ENCODE measurements at places on chromosomes 12 and 14.

- DNase-seq = no peak
Measured at GRCh38 chr14:61752626-61753025, 9.6 kb upstream of the SNAPC1 start.

DNA sequence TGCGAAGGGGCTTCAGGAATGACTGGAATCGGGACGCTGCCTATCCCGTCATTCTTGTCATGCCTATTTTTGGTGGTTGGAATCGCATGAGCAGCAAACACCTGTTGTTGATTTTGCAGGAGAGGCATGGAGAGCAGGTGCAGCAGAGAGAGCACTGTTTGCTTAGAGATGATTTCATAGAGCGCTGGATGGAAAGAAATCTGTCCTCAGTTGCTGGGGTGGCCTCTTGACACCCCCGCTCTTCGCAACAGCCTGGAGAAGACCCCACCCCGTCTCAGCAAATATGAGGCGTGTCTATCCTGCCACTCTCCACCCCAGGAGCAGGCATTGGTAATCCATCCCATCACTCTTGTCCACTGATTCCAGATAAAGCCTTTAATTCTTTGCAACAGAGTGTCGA lies 19.3 kb upstream of the NCOR2 start:
- peak; percentile 83 for DNase-seq

- no peak for DNase-seq
Measured at GRCh38 chr14:91258011-91258618, 13.6 kb upstream of the GPR68 start.

DNA sequence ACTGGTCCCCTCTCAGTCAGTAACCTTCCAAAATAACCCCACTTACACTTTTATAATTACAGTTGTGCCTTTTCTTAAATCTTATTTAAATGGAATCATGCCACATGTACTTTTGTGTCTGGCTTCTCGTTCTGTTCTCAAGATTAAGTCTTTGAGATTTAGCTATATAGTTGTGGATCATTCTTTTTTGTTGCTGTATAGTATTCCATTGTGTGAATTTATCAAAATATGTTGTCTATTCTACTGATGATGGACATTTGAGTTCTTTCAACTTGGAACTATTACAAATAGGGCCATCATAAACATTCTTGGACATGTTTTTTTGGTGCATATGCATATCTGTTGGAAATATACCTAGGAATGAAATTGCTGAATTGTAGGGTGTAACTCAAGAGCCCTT lies 9.0 kb downstream of the OAS3 start:
- DNase-seq = no peak

DNA sequence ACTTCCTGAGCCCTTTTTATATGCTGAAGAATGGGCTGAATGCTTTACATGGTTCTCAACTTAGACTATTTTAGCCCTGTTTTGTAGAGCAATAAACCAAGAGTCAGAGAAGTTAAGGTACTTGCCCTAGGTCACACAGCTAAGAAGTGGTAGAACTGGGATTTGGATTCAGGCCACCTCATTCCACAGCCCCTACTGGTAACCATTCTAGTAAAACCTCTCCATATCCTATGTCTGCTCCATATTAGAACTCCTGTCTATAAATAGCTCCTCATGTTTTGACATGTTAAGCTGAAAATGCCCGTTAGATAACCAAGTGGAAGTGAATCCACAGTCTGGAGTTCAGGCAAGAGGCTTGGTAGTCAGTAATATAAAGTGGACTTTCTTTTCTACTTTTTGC lies 111.6 kb downstream of the HECTD4 start:
- no peak for DNase-seq

DNA sequence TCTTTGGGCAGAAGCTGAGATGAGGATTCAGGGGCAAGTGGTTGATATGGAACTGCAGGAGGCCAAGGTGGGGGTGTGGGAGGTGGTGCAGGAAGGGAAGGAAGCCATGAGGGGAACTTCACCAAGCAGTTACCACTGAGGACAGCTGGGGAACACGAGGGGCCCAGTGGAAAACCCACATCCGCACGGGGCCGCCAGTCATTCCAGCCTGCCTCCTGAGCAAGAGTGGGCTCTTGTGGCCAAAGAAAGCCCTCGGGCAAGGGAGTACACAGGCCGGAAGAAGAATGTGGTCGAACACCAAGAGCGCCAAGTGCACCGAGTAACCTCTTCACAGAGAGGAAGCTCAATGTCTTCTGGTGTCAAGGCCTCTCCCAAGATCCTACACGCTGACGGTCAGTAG lies 252.2 kb upstream of the FOXN3 start:
- no peak for DNase-seq

- no peak for DNase-seq
Measured at GRCh38 chr12:92899386-92900001, 29.6 kb downstream of the EEA1 start.

GRCh38 chr12:110591451-110592051 lies 8.4 kb upstream of the PPTC7 start:
- peak; percentile 29 for DNase-seq

DNA sequence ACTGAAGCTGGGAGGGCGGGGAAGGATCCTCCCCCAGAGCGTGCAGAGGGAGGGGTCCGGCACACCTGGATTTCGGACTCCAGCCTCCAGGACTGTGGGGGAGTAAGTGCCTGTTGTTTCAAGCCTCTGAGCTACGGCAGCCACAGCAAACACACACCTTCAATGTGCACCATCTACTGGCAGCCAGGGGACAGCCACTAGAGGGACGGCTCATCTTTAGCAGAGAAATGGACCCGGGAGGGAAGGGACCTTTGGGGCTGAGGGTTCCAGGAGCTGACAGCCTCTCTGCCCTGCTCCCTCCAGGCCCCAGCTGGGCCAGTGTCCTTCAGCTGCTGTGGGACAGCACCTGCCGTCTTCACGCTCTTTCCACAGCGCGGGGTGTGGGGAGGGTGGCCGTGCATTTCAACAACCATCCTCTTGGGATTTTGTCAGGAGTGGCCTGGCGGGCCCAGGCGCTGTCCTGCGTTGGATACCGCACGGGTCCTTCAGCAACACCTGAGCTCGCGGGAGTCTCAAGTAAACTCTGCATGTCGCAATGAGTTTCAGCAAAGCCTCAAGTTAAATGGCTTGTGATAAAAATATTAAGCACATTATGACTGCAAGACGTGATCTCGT lies 209.2 kb upstream of the C14orf180 start:
- no peak for DNase-seq

DNA sequence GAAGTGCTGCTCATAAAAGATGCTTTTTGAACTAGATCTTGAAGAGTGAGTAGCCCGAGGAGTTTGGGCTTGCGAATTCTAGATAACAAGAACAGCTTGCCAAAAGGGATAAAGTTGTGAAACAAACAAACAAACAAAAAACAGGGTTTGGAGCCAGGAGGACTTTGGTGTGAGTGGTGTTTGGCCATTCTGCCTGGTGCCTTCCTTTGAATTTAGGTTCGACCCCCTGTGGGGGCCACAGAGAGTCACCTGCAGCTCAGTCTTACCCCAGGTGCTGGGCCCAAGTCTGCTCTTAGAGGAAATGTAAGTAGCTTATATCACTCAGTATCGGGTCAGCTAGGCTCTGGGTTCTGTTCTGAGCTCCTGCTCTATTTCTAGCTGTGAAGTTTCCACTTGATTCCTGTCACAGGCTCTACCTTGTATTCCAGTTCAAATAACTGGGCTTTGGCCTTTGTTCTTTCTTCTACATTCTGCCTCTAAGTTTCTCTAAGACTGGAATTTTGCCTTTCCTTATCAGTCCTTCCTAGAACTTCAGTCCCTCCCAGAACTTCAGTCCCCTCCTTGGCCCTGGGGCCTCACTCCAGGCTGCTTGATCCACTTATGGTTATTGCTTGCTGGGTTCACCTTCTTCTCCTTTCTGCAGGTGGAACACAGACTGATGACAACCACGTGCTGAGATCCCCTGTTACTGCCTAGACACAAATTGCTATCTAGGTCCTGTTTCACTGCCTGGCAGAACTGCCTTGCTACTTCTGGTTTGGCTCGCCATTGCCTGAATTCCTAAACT lies 20.5 kb upstream of the DUSP6 start:
- no peak for DNase-seq

- DNase-seq = no peak
Measured at GRCh38 chr14:97916100-97916499, 1118.9 kb downstream of the VRK1 start.

DNA sequence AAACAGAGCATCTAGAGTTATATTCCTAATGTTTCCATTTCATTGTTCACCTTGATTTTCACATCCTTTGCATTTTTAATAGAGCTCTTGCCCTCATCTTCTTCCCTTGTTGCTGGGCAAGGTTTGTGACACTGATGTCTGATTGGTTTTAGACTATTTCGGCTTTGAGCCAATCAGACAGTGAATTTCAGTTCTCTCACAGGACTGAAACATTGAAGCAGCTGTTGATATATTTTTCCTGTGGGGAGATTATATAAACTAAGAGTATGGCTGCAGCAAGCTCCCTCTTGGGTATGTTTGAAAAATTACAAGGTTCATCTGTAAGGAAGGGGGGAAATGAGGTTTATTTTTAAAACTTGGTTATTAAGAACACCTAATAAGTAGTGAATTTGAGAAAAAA lies 51.2 kb downstream of the ATF7IP start:
- DNase-seq = no peak

GRCh38 chr14:22551605-22551997 lies 37.4 kb downstream of the DAD1 start:
- no peak for DNase-seq

DNA sequence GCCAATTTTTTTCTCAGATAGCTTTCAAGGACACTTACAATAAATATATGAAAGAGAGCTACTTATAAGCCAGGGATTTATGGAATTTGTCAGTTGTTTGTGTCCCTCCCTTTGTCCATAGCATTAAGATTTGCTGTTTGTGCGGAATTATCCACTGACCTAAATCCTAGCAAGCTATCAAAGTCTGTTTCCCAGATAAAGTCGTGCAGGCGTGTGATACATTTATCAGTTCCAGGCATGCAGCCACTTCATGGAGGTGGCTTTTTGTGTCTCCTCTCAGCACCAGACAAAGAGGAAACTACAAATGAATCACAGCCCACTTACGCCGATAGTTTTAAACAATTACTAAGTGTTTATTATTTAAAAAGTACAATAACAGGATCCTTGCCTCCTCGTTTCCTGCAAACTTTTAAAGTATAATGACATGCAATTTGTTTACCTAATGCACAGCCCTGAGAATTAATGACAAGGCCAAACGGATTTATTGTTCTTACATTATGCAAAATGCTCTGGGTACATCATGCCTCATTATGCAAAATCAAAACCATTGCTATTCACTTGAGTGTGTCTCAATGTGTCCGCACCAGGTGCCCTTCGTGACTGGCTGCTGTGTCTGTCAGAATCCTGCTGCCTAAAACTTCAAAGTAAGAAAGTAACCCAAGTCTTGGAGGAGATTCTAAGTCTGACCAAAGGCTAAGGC lies 423.2 kb downstream of the GLT1D1 start:
- no peak for DNase-seq

- no peak for DNase-seq
Measured at GRCh38 chr14:101328412-101329028, 232.8 kb upstream of the DIO3 start.

- DNase-seq = no peak
Measured at GRCh38 chr12:3333583-3333982, 157.4 kb upstream of the PRMT8 start.

DNA sequence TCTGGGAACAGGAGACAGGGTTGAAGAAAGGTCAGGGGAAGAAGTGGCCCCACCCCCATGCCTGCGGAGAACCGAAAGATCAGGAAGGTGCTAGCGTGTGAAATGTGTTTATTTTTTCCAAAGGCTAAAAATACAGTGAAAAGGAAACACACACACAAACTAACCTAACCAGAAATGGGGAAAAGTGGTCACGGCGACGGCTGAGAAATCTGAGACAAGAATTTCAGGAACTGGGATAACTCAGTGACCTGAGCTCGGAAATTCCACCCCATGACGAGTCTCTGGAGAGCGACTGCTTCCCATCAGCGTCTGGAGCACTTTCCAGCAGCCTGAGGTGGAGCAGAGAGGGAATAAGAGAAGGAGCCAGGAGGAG lies 16.6 kb upstream of the RND1 start:
- no peak for DNase-seq

DNA sequence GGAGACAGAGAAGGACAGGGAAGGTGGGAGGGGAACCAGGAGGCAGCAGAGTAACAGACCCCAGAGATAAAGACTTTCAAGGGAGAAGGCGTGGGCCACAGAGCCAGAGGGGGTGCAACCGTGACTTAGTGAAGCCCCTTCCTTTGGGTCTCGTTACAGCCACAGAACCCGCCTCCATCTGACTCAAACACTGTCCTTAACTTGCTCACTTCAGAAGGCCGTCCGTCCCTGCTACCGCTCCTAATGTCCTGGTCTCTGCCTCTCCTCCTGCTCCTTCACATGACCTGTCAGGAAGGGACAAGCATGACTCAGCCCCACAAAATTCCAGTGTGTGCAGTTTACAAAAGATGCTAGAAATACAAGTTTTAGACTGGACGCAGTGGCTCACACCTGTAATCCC lies 18.0 kb downstream of the RIMBP2 start:
- DNase-seq = no peak

- no peak for DNase-seq
Measured at GRCh38 chr12:125567581-125567980, 502.3 kb downstream of the AACS start.

GRCh38 chr12:79844693-79845092 lies 90.2 kb downstream of the PPP1R12A start:
- no peak for DNase-seq

DNA sequence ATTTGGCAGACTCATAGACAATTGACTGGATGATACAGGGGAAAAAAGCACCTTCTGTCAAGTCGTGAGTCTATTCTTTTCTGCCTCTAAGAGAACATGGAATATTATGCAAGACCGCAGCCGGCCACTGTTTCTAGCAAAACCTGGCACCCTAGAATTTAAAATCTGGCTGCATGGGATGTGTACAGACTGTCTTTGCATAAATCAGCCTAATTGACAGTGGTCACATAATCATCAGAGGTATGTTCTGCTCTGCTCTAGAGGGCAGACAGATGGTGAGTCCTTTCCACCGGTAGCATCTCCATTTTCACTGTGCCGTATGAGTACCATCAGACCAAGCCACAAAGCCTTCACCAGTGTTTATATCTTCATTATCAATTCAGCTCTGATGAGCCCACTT lies 80.6 kb downstream of the KCNK10 start:
- no peak for DNase-seq
